Kidney epithelial cell (primary cell): ENCODE measurements at places on chromosomes 16 and 17.

- no peak for DNase-seq
These were observed 934.8 kb upstream of the EEF2KMT start for GRCh38 chr16:6032438-6032837.

GRCh38 chr16:75085556-75085955, 31.0 kb downstream of the LDHD start:
- no peak for DNase-seq

- peak; percentile 93 for DNase-seq
These were observed 3.9 kb upstream of the C17orf99 start for GRCh38 chr17:78142119-78142861.

GRCh38 chr17:74677558-74678466, 34.9 kb downstream of the CD300LF start:
- DNase-seq = no peak

DNA sequence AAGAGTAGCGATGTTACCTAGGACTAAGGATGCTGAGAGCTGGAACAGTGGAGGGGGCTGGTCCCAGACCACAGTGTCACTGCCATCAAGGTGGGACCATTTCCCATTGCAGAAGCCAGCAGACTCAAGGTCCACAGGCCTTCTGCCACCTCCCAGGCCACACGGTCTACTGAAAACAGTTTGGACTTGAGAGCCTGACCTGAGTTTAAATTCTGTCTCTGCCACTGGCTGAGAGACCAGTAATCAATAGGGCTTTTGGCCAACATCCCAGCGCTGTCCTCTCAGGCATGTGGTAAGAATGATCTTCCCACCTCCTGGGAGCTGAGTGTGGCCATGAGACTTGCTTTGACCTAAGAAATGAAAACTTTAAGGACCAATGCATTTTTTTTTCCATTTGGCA, 331.4 kb upstream of the CDH5 start:
- no peak for DNase-seq

DNA sequence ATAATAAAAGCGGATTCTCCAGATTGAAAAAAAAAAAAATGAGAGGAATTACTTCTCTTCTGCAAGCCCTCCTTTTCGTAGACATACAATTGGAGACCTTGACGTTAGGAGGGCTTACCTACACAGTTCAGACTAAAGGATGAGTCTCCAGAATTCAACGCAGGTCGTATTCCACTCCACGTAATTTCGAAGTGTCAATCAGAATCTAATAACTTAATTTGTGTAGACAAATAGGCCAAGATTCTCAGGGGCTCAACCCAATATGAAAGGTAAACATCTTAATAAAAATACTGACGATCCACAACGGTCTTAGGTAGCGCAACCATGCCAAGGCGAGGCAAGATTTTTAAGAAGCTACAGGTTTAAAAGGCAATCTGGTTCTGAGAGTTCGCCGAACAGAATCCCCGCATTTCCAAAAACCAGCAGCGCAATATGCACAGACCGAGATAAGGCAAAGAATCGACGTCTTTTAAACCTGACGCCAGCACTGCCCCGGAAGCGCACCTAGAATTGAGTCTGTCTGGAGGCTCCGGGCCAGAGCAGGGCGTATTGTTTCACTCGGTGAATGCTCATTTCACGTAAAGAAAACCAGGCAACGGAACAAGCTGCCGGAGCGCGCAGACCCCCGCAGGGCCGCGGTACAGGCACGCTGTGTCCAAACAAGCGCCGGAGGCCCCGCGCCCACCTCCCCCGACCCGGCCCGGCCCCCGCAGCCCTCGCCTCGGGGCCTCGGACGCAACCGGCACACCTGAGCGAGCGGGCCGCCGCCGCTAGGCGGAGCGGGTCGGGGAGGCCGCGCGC, 623 bp downstream of the MBTPS1 start:
- no peak for DNase-seq

DNA sequence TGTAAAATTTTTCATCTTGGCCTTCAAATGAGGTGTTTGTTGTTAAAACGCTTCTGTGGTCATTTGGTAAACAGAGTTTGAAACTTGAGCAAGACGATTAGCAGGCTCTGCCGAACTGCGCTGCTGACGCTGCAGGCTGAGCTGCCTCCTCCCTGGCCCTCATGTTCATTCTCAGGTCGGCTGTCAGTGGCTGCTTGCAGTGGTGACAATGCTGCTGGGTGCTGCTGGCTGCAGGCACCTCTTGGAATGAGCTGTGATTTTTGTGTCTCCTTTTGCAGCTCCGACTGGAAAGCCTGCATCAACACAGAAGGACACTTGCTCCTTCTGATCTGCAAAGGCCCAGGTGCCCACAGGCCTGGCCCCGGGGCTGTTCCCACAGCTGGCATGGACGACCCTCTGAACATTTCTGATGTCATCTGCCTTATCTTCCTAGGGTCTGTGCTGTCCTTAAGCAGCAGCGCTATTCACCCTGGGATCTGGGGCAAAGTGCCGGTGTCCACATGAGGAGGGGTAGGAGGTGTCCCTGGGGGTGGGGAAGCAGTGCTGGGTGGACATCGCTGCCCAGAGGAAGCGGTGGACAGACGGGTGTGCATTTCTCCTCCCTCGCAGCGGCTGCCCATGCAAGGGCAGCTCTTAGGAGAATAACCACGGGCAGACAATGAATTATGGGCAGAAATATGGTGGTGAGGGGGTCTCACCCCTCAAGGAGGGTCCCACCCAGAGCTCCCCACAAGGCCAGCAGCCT, 23.1 kb upstream of the OSGIN1 start:
- DNase-seq = no peak
